Hematopoietic multipotent progenitor cell treated with erythropoietin and hydrocortisone succinate and interleukin-3 and kit ligand, for 15 days (in vitro differentiated cells): ENCODE measurements at places on chromosomes 1 and 21.
A peak's percentile ranks its signal among the peaks of the same experiment; 100 is the strongest.

DNA sequence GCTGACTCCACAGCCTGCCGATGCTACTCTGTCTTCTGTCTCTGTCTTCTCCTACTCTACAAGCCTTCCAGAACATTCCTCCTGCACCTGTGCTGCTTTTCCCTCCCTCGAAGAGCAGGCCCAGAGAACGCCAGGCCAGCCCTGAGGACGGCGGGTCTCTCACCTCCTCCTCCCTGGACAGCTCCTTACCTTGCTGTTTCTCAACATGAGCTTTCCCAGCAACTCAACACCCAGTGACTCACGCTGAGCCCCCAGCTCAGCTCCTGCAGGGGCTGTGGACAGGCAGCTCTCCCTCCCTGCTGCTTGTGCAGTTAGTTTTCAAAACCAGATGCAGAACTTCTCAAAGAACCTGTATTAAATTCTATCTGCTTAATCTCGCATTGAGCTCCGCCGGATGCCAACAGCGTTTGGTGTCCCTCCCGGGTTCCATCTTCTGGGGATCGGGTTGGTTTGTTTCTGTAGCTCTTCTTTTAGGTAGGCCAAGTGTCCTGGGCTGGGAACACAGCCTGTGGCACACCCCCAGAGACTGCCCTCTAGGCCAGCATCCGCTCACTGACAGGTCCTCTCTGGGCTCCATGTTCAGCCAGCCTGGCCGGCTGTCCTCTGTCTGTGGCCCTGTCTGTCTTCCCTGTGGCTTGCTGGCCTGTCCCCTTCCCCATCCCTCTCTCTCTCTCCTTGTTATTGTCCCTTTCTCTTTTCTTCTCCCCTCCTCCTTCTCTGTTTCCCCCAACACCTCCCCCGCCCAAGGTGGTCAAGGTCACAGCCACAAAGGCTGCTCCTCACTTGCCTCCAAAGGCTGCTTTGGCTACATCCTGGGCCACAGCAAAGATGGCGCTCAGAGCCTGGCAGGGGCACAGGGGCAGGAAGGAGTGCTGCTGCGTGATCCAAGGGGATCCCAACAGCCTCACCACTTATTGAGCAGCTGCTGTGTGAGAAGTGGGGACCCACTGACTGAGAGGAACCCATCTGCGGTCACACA is 391.0 kb downstream of the MATN1 start:
- DNase-seq, result no peak

- DNase-seq, result no peak
Observed at GRCh38 chr1:41713557-41714327, 205.0 kb downstream of the HIVEP3 start.

DNA sequence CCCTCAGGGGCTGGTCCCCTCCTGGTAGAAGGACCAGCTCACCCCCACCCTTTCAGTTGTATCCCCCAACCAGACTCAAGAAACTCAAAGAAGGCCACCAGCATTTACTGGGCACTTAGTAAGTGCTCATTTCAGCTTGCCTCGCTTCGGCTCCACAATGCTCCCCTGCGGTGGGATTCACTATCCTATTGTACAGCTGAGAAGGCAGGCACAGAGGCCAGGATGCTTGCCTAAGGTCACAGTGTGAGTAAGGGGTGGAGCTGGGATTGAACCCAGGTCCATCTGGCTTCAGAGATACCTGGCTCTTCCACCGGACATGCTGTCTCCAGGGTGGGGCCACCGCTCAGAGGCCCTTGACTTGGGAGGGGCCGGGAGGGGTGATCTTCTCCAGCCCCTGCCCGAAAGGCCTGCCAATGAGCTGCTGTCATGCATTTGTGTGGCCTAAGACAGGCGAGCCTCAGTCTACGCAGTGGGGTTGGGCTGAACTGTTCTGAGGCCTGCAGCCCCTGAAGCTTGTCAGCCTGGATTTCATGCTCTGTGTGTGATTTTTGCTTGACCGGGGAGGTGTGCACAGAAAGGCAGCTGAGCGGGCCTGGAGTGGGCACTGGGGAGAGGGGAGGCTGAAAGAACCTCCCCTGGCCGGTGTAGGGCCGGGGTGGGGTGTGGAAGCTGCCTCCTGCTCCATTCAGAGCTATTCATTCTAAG is 48.1 kb downstream of the DMRTB1 start:
- no peak for DNase-seq

DNA sequence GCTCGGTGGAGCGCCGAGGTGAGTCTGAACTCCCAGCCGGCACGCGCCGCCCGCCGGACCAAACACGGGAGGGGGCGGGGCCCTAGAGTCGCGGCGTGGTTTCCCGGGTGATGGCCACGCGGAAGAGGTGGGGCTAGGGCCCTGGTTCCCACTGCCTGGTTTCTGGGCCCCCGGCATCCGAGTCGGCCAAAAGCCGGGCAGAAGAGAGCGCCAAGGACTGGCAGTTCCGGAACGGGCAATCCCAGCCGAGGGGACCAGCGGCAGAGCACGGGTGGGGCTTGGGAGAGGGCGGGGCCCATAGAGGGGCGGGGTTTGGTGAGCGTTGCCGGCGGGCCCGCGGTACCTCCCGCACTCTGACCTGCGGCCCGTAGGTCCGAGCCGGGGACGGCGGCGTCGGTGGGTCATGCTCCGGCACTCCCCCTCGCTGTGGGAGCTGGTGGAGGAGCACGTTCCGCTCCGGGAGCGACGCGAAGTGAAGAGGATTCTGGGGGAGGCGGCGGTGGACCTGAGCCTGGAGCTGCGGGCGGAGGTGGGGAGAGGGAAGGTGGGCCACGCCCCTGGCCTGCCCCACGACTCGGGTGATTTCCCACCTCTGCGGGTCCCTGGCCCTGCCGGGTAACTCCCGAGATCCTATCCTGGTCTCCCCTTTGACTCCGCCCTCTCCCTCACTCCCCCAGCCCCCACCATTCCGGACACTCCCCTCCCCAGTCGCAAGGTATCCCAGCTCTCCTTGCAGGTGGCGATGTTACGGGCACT is at the start of gene CCDC24:
TSS of gene CCDC24 (plus strand) at position 124 of the 756 bp plus-strand sequence. CDS start at position 404, 280 bp downstream.
- DNase-seq, result peak; percentile 75

- no peak for DNase-seq
Observed at GRCh38 chr1:86151427-86151826, 5.1 kb downstream of the COL24A1 start.

- DNase-seq, result no peak
Observed at GRCh38 chr1:40861224-40862003, 749 bp downstream of the CITED4 start.

DNA sequence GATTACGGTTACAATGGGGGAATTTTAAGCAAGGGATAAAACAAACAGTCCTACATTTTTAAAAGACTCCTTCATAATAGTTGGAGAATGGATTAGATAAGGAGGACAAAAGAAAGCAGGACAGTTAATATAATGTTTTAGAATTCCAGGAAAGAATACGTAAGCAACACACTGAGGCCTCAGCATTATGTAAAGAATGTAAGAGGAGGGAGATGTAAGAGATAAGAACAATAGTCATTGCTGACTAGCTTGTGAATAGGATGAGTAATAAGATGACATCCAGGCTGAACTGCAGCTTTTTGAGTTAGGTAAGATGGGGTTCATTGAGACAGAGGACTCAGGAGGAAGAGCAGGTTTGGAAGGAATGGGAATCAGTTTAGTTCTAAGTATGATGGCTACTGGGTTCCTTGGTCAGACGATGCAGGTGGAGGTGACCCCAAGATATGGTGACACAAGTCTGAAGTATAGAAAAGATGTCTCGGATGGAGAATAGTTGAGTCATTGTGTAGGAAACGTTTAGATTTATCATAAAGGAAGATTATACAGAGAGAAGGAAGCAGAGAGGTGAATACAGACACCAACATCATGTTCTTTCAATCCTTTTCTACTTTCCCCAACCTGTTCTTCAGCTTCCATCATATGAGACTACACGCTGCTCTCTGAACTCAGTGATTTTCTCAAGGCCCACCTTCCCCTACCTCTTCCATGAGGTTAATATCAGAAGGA is 372.8 kb downstream of the PTBP2 start:
- DNase-seq, result no peak

DNA sequence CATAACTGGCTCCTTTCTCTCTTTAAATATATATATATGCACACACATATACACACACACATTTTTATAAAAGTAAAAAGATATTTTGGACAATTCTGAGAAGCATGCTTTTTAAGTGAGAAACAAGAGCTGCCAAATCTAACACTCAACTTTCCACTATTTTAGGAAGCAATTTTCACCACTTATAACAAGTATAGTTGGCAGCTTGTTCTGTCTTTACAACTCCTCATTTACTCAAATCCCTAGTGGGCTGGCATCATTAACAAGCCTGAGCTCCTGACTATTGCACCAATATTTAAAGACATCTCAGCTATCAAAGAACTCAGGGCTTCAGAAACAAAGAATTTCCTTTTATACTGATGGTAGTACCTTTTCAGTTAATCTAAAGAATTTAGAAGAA is 76.6 kb downstream of the RAB3GAP2 start:
- DNase-seq, result no peak

- no peak for DNase-seq
Observed at GRCh38 chr1:47709872-47710231, 272.0 kb downstream of the FOXD2 start.

GRCh38 chr21:37405629-37406028 is 39.1 kb downstream of the DYRK1A start:
- peak; percentile 25 for DNase-seq

- no peak for DNase-seq
Observed at GRCh38 chr1:214557952-214558735, 6.7 kb upstream of the PTPN14 start.

DNA sequence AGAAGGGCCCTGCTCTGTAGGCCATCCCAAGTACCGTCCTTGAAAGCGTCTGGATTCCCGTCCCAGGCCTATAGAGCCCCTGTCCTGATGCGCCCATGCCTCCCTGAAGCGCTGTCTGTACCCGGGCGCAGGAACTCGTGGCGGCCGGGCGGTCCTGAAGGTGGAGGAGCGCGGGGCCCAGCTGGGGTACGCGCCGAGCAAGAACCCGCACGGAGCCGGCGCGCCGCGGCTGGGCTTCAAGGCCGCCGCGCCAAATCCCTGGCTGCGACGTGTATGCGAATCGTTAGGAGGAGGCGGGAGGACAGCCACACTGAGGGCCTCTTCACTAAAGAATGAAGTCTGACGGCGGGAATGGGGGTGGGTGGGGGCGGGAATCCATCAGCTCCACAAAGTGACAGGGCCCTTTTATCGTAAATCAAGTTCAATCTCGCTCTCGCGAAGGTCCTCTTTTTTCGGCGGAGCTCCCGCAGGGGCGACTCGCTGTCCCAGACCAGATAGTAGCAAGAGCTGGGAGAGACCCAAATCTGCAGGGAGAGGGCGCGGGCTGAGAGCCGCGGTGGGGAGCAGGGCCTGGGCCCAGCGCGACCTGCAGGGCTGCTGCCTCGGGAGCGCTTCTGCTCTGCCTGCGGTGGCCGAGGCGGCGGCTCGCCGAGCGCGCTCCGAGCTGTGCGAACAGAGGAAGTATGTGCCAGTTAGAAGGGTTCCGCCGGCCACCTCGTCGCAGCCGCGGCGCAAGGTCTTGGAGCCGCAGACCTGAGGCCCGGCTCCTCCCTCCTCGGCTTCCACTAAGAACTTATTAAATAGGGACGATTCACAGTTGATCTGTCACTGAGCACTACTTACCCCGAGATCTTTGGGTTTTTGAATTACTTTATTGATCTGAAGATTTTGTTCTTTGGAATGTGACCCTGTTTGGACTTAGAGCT is 10.4 kb downstream of the BARHL2 start:
- DNase-seq, result no peak

DNA sequence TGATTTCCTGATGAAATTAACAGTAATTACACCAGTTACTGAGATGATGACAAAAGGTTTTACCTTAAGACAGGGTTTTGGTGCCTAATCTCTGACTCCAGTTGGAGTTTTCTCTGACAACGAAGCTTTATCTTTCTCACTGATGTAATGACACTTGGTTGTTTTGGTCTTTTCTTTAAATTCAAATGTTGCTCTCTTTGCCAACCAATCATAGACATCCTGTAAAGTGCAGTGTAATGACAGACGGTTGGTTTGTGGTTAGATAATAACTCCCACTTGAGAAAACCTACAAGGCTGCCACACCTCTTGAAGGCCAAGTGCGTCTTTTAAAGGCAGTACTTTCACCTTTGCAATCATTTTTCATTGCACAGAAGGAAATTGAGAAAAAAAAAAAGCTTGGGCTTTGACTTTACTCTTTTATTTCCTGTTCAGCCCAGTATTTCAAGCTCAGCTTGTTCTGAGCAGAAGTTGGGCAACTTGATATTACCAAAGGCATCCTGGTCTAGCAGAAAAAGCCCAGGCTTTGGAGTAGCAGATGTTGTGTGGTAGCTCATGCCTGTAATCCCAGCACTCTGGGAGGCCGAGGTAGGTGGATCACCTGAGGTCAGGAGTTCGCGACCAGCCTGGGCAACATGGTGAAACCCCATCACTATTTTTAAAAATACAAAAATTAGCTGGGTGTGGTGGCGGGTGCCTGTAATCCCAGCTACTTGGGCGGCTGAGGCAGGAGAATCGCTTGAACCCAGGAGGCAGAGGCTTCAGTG is 14.9 kb downstream of the PDIK1L start:
- peak; percentile 95 for DNase-seq

- no peak for DNase-seq
Observed at GRCh38 chr1:53305650-53306049, 22.2 kb downstream of the LRP8 start.

GRCh38 chr1:16244650-16245285 is 7.8 kb upstream of the CPLANE2 start:
- DNase-seq, result no peak

GRCh38 chr1:37020653-37021277 is 13.6 kb downstream of the GRIK3 start:
- DNase-seq, result no peak

GRCh38 chr1:200372095-200372884 is 37.5 kb downstream of the ZNF281 start:
- DNase-seq, result no peak

GRCh38 chr1:232830661-232831060 is 25.4 kb downstream of the MAP10 start:
- no peak for DNase-seq

DNA sequence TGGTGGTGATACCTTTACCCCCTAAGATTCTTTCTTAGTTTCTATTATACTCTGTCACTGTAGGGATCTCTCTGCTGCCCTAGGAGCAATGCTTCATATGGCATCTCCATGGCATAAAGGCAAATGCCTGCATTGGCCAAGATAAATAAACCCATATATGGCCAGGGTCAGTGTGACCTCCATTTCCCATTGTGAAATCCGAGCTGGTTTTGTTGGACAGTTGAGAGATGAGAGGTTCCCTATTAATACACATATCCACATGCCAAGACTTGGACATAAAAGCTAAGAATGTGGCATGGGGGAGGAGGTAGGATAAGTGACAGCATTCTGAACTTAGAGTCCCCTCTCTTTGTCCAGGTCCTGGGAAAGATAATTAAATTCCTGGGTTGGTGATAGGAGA is 1.4 kb downstream of the TPM3 start:
- DNase-seq, result no peak

DNA sequence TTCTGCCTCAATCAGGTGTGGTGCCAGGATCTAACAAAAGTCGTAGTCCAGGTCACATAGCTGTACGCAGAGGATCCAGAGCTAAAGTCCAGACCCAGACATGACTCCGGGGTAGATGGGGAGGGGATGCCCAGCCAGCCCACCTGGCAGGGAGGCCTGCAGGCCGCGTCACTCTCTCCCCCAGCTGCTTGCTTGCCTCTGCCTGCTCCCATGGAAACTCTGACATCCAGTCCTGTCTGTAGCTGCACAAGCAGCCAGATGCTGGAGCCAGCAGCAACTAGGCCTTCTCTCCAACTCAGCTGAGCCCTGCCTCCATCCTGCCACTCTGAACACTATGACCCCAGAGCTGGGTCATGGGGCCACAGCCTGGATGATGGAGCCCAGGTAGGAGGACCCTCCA is 8.1 kb downstream of the COL8A2 start:
- DNase-seq, result no peak
